CD4-positive, alpha-beta T cell treated with Interleukin-2 at 100 ng/mL for 4 hours (primary cell): ENCODE measurements at places on chromosomes 16 and 17.

DNA sequence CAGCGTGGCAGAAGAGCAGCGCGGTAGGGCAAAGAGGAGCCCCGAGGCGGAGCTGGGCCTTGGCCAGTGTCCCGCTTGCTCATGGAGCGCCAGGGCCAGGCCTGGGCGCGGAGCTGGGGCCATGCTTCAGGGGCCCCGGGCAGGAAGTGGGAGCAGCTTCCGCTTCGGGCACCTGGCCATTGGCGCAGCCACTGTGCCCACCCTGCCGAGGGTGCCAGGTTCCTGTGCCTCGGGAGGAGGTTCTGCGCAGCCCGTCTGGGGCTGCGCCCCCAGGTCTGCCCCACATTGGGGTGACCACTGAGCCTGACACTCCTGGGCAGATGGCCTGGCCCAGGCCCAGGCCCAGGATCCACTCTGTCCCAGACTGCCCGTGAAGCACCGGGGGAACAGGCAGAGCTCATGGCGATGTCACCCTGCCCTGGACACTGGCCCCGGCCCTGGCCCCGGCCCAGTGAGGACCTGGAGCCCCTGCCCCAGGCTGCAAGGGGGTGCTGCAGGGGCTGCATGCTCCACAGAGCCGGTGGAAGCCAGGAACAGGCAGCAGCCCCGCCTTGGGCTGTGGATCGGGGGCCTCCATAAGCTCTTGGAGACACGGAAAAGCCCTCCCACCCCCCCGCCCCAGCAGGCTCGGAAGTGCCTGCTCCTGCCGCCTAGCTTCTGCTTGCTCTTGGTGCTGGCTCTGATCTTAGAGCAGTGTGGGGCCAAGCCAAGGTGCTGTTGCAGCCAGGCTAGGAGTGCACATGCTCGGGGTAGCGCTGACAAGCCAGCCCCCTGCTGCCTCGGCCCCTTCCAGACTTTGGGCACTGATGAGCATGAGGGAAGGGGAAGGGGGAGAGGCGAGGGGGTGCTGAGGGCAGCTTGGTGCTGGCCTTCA is 35.9 kb upstream of the FOXJ1 start:
- DNase-seq: no peak

DNA sequence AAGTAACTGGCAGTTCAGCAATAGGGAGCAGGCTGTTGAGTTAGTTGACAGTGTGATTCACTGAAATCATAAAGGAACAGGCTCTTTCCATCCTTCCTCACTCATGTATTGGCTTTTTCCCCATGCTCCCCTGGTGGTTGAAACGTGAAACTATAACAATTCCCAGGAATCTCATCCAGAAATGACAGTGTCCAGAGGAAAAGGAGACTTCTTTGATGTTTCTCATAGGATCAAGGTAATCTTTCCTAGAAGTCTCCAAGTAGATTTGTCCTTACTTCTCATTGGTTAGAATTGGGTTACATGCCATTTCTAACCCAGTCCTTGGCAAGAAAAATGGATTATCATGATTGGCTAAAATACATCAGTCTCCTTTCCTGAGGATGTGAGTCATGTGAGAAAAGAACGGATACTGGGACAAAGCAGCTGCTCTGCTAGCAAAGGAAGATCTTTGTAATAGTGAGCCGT is 14.4 kb downstream of the TTC19 start:
- DNase-seq: no peak

- no peak for DNase-seq
These were observed 2.0 kb upstream of the ALDH3A1 start for GRCh38 chr17:19750020-19750572.

GRCh38 chr17:55200904-55201303 is 63.9 kb upstream of the HLF start:
- no peak for DNase-seq

- DNase-seq: no peak
These were observed 1.0 kb upstream of the C16orf74 start for GRCh38 chr16:85751698-85752501.
